ENCODE measurements at places on chromosomes 11 and 22.
A peak's percentile ranks its signal among the peaks of the same experiment; 100 is the strongest.

DNA sequence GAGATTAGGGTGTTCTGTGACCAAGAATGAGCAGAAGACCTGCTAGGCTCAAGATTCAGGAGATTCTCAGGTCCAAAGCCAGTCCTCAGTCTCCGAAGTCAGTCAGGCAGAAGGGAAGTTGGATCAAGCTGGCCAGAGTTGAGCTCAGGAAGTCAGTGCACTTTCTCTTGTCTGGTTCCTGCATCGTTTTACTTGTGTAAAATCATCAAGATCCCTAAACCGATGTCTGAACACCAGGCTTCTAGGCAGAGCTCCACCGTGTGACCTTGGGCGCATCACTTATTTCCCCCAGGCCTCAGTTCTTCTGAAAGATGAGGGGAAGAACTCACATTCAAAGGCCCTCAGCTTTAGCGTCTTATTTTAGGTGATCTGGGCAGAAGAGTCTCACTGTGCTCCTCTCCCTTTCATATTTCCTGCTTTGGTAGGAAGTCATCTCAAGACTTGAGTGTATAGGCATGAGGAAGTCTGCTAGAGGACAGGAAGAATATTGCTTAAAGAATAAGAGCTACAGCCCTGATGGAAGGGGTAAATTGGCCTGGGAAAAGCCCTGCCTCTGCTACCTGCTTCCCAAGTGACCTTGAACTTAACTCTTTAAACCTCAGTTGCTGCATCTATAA, 20.2 kb downstream of the NF2 start:
- no peak for DNase-seq

GRCh38 chr11:64553554-64554201, 37.3 kb upstream of the SLC22A12 start:
- DNase-seq, result no peak

DNA sequence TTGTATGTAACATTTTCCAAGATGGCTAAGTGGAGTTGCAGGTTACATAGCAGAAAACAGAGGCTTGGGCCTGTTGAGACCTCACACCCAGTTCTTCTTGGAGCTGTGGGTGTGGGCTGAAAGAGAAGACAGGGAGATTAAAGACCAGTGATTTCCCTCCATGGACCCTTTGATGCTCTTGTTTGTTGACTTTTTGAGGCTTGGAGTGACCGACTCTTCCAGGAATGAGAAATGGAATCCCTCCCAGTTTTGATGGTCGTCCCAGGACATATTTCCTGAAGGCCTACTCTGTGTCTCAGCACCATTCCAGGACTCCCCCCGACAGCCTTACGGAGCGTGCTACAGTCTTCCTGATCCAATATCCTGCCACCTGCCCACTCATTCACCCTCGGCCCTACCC, 96.9 kb downstream of the PTPRJ start:
- DNase-seq, result no peak

DNA sequence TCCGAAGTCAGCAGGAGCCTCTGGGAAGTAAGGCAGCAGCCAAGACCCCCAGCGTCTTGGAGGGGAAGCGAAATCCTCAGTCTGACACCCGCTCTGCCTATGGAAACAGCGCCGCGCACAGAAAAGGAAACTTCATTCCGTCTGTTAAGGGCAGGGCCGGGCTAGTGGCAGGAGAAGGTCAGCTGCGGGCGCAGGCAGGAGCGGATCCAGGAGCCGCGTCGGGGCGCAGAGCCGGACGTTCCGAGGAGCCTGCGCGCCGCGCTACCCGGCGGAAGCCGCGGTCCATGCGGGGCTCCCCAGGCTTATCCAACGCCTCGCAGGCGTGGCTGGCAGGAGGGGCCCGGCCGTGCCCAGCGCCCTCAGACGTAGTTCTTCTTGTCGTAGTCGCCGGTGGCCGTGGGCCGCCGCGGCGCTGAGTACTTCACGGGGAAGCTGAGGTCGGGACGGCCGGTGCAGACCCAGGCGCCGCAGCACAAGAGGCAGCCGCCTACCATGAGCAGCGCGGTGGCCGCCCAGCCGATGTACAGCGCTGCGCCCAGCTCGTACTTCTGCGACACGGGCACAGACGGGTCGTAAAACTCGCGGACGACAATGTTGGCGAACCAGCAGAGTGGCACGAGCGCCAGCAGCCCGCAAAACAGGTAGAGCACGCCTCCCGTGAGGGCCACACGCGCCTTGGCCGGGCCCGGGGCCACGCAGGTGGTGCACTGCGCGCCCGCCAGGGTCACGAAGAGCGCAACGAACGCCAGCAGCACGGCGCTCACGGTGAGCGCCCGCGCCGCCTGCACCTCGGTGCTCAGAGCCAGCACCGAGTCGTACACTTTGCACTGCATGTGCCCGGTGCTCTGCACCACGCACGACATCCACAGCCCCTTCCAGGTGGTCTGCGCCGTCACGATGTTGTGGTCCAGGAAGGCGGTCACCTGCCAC, 705 bp downstream of the CLDN5 start:
- DNase-seq, result no peak

DNA sequence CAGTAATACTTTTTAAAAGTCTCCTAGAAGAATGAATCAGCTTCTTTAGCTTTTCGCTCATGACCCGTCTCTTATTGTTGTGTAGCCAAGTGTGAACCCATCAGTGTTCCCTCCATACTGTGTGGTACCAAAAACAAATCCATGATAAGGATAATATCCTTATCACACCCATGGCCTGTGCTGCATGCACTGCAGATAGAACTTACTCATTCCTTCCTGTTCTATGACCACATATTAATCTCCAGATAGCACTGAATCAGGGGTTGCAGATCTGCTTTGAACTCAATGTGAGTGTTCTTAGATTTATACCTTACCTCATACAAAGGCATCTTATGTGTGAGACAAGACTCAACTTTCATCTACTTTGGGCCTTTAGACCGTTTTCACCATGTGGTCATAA, 373.4 kb downstream of the JRKL start:
- DNase-seq, result no peak

- DNase-seq, result no peak
These were observed 2.5 kb downstream of the TMEM184B start for GRCh38 chr22:38270091-38270992.

GRCh38 chr11:121270001-121270678, 22.4 kb upstream of the SC5D start:
- DNase-seq, result no peak

DNA sequence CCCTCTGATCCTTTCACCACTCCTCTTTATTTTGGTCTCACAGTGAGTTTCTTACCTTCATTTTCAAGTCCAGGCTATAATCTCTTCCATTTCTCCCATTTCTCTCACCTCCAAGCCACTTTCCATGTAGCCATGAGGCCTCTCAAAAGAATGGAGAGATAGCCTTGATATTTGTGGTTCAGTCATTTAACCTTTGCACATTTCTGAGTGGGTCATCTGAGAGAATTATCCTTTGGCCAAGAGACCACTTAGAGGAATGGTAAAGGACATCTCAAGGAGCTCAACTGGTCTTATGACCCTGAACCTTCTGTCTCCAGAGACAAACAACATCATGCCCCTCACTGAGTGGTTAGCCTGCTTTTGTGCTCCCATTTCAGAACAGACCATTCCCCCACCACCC, 121.1 kb downstream of the KIRREL3 start:
- DNase-seq, result no peak

DNA sequence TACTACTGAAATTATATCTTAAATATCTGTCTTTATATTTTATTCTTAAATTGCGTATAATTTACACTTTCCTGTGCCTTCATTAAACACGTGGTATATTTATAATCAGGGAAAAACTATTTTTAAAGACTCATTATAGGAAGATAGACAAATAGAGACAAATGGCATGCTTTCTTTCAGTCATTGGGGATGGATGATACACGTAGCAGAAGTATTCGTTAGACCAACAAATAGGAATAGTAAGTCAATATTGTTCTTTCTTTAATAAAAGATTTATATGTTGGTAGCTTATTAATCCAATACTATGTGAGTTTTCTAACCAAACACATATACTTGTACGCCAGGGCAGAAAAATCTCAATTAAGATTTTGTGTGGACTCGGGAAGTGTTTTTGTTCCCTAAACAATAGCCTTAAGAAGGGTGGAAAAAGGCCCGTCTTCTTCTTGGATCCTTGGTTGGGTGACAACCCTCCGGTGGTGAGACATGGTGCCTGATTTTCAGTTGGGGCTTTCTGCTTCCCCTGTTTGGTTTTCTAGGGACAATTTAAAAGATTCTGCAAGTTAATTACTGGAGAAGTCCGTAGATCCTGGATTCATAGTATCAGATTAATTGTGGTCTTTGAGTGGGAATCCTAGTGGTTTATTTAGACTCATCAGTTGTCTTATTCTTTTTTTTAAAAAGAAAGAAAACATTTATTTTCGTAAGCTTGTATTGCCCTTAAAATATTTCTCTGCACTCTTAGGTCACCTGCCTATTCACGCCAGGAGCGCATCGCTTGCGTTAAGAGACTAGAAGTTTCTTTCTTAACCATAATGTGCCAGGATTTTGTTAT, 83.5 kb upstream of the WNT7B start:
- DNase-seq, result no peak

GRCh38 chr22:29987137-29987536, 93.1 kb upstream of the HORMAD2 start:
- no peak for DNase-seq

- DNase-seq, result no peak
These were observed 23.6 kb downstream of the TSKU start for GRCh38 chr11:76806608-76807205.

- no peak for DNase-seq
These were observed 4.1 kb upstream of the NUDT8 start for GRCh38 chr11:67633758-67634365.

DNA sequence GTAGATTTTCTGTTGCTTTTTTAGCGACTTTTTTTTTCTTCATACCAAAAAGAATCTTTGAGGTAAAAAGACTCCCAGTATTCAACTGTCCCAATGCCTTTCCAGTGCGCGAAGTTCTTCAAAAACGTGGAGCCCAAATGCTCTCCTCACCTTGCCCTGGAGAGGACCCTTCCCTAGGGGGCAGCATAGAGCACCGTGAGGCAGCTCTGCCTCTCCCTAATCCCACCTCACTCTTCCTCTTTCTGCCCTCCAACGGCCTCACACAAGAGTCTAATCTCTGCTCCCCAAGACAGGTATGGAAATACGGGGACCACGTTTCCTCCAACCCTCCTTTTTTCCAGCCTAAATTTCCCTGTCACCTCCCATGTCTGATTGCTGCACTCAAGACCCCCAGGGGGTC, 117.5 kb upstream of the ALX4 start:
- DNase-seq, result no peak

DNA sequence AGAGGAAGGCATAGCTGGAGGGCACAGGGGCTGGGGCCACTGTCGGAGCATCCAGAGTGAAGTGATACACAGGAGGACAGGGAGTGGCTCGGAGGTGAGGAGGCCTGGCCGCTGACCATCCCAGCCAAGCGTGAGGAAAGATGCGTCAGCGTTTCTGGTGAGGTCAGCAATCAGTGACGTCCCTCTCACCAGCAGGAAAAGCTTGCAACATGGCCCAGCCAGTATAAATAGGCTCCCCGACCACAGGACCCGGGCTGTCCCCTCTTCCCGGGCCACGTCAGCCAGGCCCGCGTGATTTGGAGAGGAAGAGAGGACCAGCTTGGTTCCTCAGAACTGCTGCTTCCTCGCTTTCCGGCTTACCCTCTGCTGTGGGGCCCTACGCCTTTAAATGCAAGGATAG, 4.2 kb upstream of the OSM start:
- DNase-seq, result no peak

DNA sequence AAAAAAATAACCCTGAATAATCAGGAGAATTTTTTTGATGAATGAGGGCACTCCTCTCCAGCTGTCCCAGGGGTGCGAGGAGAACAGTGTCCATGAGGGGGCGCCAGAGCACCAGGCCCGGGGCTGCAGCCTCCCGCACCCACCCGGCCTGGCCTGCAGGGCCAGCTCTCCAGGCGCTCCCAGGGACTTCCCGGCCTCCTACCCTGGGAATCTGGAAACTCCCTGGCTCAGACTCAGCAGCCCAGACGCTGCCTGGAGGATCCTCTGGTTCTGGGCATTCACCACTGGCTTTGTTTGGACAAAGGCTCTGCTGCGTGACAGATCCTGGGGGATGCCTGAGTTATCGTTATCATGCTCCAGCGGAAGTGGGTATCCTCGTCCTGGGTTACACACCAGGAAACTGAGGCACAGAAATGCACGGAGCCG, 31.0 kb downstream of the MCM5 start:
- peak; percentile 31 for DNase-seq

GRCh38 chr11:48111891-48112290, 104.7 kb upstream of the OR4B1 start:
- DNase-seq, result no peak

- DNase-seq, result no peak
These were observed 54.0 kb upstream of the CD44 start for GRCh38 chr11:35084817-35085440.

GRCh38 chr11:33444835-33445594, 187.8 kb downstream of the HIPK3 start:
- no peak for DNase-seq

DNA sequence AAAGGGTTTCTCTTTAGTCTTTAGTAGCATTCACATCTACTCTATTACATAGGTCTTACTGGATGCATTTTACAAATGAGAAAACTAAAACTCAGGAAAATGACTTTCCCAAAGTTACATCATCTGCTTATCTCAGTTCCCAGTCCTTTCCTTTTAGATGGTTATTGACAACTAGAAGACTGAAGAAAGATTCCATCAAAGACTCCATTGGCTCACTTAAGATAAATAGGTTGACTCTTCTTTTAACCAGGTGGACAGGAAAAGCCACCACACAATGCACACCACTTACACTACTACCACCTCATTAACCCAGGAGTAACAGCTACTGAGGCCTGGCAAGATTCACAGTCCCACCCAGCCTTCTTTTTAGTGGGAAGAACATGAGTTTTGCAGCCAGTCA, 123.6 kb downstream of the TRIM44 start:
- DNase-seq, result no peak

DNA sequence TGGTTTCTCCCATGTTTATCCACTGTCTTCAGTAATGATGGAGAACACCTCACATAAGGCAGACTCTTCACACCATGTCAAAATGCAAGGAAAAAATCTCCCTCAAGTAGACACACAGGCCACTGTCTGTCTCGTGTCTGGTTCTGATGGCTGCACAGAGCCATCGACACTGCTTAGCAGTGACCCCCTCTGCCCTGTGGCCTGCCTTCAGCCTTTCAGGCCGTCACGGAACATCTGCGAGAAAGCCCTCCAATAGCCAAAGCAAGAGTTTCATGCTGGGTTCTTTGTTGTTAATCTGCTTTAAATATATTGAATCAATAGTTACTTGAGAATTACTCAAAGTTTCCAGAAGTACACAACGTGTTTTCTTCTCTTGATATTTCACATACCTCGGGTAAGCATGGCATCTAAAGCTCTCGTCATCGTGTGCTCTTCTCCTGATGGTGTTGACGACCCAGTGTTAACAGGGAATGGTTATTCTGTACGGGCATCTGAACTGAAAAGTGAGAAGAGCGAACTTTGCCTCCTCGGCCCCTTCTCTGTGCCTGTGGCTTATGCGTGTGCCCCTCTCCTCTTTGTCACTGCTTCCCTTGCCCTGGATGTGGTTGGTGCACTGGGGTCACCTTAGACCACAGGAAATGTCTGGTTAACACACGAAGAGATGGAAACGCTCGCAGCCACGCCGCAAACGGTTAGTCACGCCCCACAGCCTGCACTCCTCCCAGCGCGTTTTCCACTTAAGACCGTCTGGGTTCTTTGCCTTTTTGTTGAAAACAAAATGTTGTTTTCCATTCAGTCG, 33.4 kb upstream of the CTTN start:
- DNase-seq, result no peak

All from glomerular endothelial cell (primary cell).